ENCODE measurements at places on chromosomes 7 and 10.

DNA sequence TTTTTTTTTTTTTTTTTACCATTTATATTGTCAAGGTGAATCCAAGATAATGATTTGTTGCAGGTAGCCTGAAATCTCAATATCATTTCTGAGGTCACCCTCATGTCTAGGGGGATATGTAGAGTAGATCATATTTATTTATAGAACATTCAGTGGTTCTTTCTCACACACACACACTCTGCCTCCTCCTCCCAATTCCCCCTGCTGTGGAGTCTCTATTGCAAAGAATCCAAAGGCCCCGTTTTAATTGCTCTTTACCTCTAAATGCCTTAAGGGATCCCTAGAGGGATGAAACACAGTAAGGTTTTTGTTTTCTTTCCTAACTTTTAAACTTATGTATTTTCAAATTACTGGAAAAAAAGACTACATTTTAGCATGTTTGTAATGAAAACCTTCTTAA is 170.0 kb downstream of the PRKG1 start:
- no peak for DNase-seq

- no peak for DNase-seq
Observed at GRCh38 chr10:58064714-58065528, 202.8 kb downstream of the IPMK start.

DNA sequence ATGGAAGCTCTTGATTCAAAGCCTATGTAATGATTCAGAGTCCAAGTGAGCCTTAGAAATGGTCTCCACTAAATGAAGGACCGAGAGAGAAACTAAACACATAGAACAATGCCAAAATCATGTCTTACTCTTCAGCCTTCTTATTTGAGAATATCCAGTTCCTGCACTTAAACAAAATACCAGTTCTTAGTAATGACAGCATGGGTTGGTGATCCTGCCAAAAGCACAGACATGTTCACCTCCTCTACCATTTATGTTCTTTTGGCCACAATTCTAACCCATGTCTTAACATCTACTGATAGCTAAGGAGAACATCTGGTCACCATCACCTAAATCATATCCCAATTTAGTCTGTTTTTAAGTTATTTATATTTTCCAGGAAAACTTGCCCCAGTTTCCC is 239.6 kb upstream of the PTN start:
- no peak for DNase-seq

- DNase-seq: no peak
Observed at GRCh38 chr10:131320860-131321604, 9.5 kb upstream of the TCERG1L start.

GRCh38 chr7:46281071-46281470 is 360.0 kb upstream of the IGFBP3 start:
- DNase-seq: no peak

DNA sequence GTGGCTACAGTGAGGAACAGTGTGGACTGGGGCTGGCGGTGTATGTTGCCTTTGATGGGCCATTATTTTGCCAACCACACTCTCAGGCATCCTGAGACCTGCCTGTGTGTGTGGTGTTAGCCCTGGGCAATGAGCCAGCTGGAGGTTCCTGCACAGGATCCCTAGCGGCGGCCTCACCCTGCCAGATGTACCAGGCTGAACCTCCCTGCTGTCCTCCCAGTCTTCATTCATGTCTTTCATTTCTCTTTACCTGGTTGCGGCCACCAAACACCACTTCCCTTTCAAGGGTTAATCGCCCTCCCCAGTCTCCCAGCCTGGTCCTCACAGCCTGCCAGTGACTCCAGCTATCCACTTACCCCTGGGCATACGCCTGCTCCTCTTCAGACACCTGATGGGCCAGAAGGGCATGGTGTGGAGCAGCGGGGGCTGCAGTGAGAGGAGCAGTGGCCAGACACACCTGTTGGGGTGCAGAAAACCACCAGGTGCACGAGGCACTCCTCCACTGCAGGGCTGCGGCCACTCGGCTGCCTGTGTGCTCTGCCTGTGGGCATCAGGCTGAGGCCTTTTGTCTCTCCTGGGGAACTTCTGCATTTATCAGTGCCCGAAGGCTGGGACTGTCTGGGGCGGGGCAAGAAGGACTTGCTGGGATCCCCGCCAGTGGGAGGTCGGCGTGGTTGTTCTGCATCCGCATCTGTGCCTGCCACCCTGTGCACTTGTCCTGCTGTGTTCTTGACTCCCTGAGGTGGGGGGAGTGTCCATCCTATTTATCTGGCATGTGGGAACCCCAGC is 111.6 kb downstream of the ARHGAP22 start:
- no peak for DNase-seq

GRCh38 chr7:69402696-69403095 is 195.6 kb upstream of the AUTS2 start:
- no peak for DNase-seq

- no peak for DNase-seq
Observed at GRCh38 chr7:156177422-156178055, 365.3 kb upstream of the SHH start.
